ENCODE measurements at places on chromosomes 3 and 15.

GRCh38 chr3:178059119-178059518, 477.1 kb upstream of the KCNMB2 start:
- no peak for DNase-seq

GRCh38 chr3:150124142-150124541, 153.4 kb upstream of the PFN2 start:
- DNase-seq, result no peak

DNA sequence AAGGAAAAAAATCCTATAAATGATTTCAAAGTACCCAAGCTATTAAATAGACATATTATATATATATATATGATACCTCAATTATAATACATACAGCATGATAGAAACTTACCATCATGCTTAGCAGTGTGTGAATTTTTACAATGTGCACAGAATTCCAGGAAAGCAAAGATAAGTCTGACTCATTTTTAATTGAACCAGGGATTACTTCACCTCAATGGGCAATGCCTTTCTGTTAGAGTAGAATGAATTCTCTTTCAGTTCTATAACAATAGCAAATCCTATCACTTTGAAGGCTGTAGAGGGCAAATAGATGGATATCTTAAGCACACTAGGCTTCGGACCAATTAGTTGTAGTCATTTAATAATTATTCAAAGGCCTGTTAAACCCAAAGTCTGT, 54.8 kb upstream of the P3H2 start:
- no peak for DNase-seq

- DNase-seq, result no peak
Measured at GRCh38 chr3:117695871-117696645, 986.5 kb downstream of the TUSC7 start.

DNA sequence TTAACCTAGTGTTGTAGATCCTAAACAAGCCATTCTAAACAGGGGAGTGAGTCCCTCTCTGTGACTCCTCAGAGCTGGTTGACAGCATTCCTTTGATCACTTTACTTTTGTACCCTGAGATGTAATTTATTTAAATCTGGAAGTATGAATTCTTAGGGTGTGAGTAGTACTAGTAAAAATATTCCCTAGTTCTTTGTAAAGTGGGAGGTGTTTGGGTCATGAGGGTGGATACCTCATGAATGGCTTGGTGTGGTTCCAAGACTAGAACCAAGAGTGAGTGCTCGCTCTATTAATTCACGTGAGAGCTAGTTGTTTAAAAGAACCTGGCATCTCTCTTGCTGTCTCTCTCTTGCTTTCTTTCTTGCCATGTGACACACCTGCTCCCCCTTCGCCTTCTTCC, 223.7 kb downstream of the SQOR start:
- DNase-seq, result no peak

- no peak for DNase-seq
Measured at GRCh38 chr3:140455521-140456214, 222.2 kb upstream of the TRIM42 start.

DNA sequence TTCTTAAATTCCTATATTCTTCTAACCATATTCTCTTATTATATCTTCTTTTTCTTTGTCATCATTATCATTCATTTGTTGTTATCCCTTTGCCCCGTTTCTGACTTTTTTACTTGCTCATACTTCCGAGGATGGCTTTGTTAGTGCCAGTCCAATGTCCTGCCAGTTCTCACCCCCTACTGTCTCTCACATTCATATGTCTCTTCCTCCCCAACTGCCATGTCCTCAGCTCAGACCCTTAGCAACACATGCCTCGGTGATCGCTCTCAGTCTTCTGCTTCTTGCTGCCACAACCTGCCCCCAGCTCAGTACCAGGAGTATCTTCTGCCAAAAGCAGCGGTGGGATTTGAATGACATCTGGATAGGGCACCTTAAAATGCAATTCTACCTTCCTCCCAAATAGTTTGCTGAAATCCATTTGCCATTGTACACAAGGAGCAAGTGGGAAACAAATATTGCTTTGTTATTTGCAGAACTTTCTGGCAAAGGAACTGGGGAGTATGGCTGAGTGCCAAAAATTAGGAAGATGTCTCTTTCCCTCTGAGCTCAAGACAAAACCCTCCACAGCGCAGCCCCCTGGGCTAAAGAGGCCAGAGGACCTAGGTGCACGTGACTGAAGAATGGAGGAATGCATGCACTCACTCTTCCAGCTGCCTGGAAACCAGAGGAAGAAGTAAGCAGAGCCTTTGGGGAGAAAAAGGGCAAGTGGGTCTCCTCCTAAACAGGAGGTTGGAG, 57.7 kb upstream of the CTNNB1 start:
- no peak for DNase-seq

Measured in NCI-H1092 (cell line).